ENCODE measurements at places on chromosomes 7 and 10. TPM values are rescaled to one million over a fixed set of nuclear protein-coding genes. Genes with fewer than 3 reads are reported as not detected.

GRCh38 chr7:20745702-20746101, 41.0 kb downstream of the SP8 start:
- no peak for DNase-seq

GRCh38 chr10:51878695-51879094, 179.3 kb upstream of the CSTF2T start:
- no peak for DNase-seq

DNA sequence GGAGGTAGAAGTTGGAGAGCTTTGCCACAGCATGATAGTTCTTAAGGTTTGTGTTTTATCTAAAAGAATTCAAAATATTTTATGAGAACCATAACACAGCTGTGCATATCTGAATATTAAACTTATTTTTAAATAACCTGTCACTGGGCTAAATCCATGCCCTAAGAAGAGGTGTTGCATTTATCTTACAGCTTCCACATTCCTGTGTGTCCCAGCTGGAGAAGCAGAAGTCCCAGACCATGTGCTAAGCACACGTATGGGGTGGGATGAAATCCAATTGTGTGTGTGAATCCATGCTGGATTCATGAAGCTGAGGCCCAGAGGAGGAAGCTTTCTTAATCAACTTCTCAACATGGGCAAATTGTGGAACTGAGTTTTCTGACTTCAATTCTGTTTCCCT, 121.5 kb downstream of the PKD1L1 start:
- DNase-seq, result no peak

- no peak for DNase-seq
Measured at GRCh38 chr10:664301-664700, 25.2 kb downstream of the DIP2C start.

- DNase-seq, result no peak
Measured at GRCh38 chr10:26335574-26336093, 102.5 kb upstream of the APBB1IP start.

DNA sequence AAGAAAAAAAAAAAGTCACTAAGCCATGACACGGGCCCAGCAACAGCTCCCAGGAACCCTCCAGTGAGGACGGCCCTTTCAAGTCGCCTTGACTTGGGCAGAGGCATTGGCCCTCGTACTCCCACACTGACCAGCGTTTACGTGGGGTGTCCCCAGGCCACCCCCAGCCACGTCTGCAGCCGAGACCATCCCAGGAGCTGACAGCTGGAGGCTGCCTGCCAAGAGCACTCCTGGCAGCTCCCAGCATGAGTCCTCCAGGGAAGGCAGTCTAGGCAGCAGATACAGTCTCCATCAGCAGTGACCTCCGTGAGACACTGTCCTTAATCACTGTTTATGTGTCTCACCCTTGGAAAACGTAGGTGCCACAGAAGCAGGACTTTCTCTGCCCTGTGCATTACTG, 86.5 kb downstream of the PROSER2 start:
- DNase-seq, result no peak

- no peak for DNase-seq
Measured at GRCh38 chr7:98629001-98629431, 11.9 kb downstream of the NPTX2 start.

PKD2L1 gene
- polyA plus RNA-seq, result 0.32 TPM

FAM3C gene
- polyA plus RNA-seq, result 70.4 TPM

CAV1 gene
- 420 TPM for polyA plus RNA-seq

Data from left lung (tissue), 14 donors.